ENCODE measurements at places on chromosomes 2 and 18.

DNA sequence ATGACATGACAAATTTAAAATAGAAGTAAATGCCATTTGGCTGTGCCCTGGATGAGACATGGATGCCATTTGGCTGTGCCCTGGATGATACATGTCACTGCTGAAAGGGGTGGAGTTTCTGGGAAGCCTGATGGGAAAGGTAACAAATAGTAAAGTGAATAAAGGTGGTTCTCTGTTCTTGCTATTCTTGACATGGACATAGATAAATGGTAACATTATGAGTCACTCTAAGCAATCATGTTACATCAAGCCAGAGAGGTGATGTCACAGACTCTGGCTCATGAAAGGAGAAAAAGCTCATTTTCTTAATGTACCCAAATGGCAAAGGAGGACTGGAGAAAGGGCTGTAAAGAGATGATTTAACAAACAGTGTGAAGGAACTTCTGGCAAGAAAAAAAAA, 86.4 kb downstream of the EML6 start:
- DNase-seq, result peak; percentile 76

GRCh38 chr2:216727346-216728122, 32.2 kb upstream of the IGFBP5 start:
- DNase-seq, result no peak

DNA sequence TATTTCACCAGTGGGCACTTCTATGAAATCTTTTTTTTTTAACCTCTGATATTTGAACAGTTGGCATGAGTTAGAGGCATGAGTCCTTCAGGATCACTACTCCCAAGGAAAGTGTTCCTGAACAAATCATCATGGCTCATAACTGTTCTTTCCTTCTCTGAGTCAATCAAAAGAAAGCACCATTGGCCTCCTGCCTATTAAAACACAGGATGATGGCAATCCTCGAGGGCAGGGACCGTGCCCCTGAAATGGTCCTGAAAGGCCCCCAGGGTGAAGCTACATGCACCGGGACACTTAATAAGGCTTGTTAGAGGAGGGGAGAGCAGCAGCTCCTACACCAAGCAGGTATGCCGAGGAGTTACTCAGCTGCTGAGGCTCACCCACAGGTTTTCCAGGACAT, 43.5 kb downstream of the SLC14A2 start:
- DNase-seq, result peak; percentile 78

- no peak for DNase-seq
Measured at GRCh38 chr2:227513113-227513512, 41.2 kb downstream of the AGFG1 start.

- no peak for DNase-seq
Measured at GRCh38 chr2:219520079-219520478, 5.8 kb downstream of the ASIC4 start.

- no peak for DNase-seq
Measured at GRCh38 chr2:103594823-103595222, 833.0 kb downstream of the TMEM182 start.

DNA sequence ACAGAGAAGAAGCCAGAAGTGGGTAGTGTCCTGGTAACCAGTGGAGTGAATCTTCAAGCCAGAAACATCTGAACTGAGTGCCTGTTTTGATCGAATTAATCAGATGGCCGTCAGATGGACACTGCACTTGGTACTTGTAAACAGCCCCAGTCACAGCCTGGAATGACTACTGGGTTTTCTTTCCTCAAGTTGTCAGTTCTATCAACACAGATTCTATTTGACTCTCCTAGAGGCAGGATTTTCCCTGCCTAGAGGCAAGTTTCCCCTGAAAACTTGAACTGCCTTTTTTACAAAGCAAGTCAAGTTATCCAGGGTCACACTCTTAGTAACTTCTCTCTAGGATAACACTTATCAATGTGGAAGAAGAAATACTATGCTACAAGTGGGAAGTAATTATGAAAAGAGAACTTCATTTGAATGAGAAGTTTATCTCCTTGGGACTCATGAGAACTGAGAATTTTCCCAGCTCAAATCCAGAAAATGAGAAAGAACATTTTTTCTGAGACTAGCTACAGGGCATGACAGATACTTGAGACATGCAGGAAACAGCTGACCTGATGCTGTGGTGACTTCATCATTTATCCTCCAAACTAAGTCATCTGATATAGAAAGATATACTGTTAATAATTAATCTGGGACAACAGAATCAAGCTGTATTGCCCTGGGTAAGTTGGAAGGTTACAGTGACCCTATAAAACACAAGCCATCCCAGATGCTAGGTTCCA, 36.0 kb downstream of the SULT1C2 start:
- DNase-seq, result peak; percentile 82

- no peak for DNase-seq
Measured at GRCh38 chr2:173770947-173771678, 194.1 kb downstream of the SP3 start.

DNA sequence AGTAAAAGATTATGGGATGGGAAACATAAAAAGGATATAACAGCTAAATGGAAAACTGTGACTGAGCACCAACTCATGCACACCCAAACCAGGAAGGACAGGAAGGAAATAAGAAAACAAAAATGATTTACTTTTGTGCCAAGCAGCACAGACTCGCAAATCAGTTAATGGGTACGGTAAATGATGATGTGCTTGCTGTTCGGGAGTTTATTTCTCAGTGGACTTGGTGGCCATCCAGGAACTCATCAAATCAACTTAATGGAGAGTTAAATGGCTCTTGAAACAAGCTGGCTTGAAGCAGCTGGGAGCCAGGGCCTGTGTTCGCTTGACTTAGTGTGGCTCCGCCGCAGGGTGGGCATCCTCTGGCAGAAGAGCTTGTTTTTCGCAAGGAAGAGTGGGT, 36.2 kb downstream of the MTCL1 start:
- no peak for DNase-seq

- no peak for DNase-seq
Measured at GRCh38 chr2:86790134-86790675, 508 bp downstream of the CD8A start.

DNA sequence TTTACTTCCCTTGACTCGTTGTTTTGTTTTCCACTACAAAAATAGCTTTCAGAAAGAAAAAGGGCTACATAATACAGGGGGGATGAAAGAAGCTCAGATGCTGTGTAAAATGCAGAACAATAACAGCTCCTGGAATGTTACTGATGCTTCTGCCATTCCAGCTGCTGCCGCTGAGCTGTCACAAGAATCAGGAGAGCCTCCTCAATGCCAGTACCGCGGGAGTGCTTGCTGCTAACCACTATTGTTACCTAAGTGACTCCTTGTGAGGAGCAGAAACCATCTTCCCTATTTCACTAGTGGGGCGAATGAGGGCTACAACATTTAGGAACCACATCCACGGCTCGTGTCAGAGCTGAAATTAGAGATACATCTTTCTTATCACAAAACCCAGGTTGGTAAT, 384.8 kb downstream of the GALR1 start:
- DNase-seq, result no peak

- DNase-seq, result peak; percentile 50
Measured at GRCh38 chr18:68738564-68738963, 23.7 kb upstream of the TMX3 start.

GRCh38 chr18:11998193-11998592, 16.9 kb downstream of the IMPA2 start:
- DNase-seq, result no peak

DNA sequence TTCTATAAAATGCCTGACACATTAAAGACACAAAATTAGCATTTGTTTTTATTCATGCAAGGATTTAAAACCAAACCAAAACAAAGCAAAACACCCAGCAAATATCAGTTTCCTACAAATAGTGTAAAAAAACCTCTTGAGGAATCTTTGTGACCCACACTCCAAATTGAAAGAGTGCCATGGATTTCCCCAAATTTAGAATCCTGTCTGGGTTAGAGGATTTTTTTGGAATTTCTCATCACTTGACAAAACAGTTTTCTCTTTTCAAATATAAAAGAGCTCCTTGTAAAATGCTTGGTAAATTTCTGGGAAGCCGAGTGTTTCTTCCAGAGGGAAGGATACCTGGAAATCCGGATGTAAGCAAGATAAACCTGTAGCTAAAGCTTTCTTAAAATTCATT, 1.7 kb upstream of the FN1 start:
- peak; percentile 55 for DNase-seq

DNA sequence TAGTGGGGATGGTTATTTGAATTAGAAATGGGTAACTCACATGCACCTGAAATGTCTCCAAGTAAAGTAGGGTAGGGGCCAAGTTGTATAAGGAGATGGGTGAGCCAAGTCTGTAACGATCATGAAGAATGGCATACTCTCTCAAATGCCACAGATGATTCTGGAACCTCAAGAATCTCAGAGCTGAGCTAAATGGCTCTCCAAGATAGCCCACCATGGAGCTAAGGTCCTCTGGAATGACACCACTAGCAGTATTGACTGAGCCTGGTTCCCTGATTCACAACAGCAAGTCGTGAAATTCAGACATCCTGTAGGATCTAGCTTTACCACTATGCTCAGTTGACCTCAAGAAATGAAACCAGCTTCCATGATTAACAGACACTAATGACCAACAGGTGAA, 115.9 kb upstream of the EPAS1 start:
- DNase-seq, result no peak

- DNase-seq, result peak; percentile 5
Measured at GRCh38 chr2:185012643-185013042, 414.3 kb downstream of the ZNF804A start.

GRCh38 chr18:39448942-39449341, 1883.3 kb upstream of the CELF4 start:
- DNase-seq, result peak; percentile 48

- no peak for DNase-seq
Measured at GRCh38 chr2:112730216-112730615, 9.4 kb downstream of the NT5DC4 start.

DNA sequence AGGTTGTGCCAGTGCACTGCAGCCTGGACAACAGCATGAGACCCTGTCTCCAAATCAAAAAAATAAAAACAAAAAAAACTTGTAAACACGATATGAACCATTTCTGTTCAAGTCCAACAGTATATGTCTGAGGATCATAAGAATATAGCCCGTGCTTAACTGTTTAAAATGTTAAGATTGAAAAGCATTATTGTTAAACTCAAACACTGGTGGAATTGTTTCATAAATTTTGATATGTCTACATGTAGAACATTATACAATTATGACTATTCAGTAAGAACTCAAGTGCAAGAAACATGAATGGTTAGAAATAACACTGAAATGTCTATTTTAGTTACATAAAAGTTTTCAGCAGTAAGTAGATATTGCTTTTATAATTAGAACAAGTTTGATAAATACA, 29.7 kb downstream of the PPIG start:
- DNase-seq, result no peak

DNA sequence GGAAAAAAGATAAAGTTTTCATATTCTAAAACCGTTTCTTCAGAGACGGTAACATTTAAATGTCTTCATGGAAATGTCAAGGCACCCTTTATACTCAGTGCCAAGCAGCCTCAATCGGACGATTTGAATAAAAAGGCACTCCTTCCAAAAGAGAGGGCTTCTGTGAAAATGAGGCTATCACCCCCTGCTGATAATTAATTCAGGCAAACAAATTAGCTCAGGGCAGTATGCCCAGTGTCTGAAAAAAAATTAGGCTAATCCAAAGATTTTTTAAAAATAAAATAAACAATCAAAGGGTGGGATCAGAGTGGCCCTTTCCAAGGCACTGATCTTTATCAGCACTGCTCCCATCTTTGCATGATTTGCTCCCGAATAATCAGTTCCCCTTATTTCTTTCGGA, 151.0 kb upstream of the PID1 start:
- DNase-seq, result no peak

DNA sequence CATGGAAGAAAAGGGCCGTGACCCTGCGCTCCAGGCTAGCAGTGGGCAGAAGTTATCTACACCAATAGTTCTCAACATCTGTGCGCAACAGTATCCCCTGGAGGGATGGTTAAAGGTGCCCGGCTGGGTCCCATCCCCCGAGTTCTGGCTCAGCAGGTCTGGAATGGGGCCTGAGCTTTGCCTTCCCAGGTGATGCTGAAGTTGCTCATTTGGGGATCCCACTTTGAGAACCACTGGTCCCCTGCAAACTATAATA, 31.1 kb downstream of the DNMT3A start:
- no peak for DNase-seq

GRCh38 chr2:59540864-59541263, 1012.6 kb downstream of the BCL11A start:
- no peak for DNase-seq

GRCh38 chr2:109032229-109032820, 43.3 kb upstream of the EDAR start:
- no peak for DNase-seq

DNA sequence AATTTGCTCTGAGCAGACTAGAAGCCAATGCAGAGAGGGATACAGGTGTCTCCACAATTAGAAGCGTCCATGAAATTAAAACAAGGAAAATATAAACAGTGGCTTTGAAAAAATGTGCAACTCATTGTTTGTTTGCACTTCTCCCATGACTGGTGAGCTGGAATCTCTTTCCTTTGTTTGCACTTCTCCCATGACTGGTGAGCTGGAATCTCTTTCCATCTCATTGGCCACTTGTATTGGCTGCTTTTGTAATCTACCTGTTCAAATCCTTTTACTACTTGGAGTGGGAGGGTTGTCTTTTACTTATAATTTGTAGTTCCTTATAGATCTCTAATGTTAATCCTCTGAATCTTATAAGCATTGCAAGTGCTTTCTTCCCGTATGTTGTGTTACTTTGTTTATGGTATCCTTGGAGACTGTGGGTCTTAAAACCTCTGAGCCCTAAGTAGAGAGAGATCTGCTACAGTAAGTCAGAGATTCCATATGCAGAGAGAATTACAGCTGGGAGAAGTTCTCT, 94.1 kb downstream of the RTN4 start:
- no peak for DNase-seq
